ENCODE measurements at places on chromosomes 6 and 20. TPM values are rescaled to one million over a fixed set of nuclear protein-coding genes. Genes with fewer than 3 reads are reported as not detected.

The SNPH gene
- 7.1 TPM for total RNA-seq

The CRISP3 gene
- total RNA-seq: not detected

The EFCAB8 gene
- not detected for total RNA-seq

The BPIFB4 gene
- not detected for total RNA-seq

The ADGRF4 gene
- total RNA-seq: 5.5 TPM

The AP5S1 gene
- 13.7 TPM for total RNA-seq

The MTFR2 gene
- 1.6 TPM for total RNA-seq

The RIMS4 gene
- not detected for total RNA-seq

The LPA gene
- total RNA-seq: not detected

The CCM2L gene
- not detected for total RNA-seq

The SLC16A10 gene
- total RNA-seq: 1.0 TPM

The VSX1 gene
- not detected for total RNA-seq

The DNMT3B gene
- total RNA-seq: 7.5 TPM

The IPCEF1 gene
- 0.34 TPM for total RNA-seq

The SRSF12 gene
- total RNA-seq: 8.3 TPM

The KCNB1 gene
- not detected for total RNA-seq

The ARFGEF3 gene
- total RNA-seq: 13.4 TPM

The ELOVL5 gene
- 74.6 TPM for total RNA-seq

The SLC12A5 gene
- 1.3 TPM for total RNA-seq

The GPX5 gene
- not detected for total RNA-seq

The DEFB129 gene
- not detected for total RNA-seq

The NDUFAF5 gene
- total RNA-seq: 17.5 TPM

The TRDN gene
- not detected for total RNA-seq

The LINC00237 gene
- total RNA-seq: not detected

The FAM209B gene
- total RNA-seq: 0.48 TPM

The QRSL1 gene
- total RNA-seq: 19.6 TPM

The LY6G6F gene
- total RNA-seq: not detected

The RBPJL gene
- not detected for total RNA-seq

The SLC26A8 gene
- total RNA-seq: not detected
